SK-N-SH (cell line): ENCODE measurements at places on chromosomes 12 and 14. TPM values are rescaled to one million over a fixed set of nuclear protein-coding genes. Genes with fewer than 3 reads are reported as not detected.

Gene SERPINA9
- polyA plus RNA-seq = not detected in 2 replicates

DNA sequence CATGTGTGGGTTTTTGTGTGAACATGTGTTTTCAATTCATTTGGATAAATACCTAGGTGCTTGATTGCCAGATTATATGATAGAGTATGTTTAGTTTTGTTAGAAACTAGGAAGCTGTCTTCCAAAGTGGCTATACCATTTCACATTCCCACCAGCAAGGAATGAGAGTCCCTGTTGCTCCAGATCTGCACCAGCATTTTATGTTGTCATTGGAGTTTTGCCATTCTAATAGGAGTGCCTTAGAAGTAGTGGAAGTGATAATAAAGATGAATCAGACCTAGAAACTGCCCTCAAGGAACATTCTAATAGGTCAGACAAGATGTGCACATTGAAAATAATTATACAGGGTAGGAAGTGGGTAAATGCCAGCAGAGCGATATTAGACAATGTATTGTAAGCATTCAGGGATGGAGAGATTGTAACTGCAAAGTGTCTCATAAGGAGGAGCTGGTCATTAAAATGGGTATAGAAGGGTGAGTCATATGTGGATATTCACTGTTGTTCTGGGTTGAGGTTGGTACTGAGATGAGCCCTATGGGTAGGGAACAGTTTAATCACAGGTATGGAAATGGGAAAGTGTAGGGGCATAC is 71.4 kb downstream of the MNAT1 start:
- no peak overlapping the region for H3K4me3 ChIP-seq
- no peaks in the 10 kb centered on the region for H3K27me3 ChIP-seq
- H3K36me3 ChIP-seq = peaks cover 14% of the 10 kb centered on the region
- no peaks in the 10 kb centered on the region; the same call in 1 of the 2 replicates for H3K4me1 ChIP-seq

Gene SSPN
- 5.9 and 11.7 TPM in 2 replicates for polyA plus RNA-seq

DNA sequence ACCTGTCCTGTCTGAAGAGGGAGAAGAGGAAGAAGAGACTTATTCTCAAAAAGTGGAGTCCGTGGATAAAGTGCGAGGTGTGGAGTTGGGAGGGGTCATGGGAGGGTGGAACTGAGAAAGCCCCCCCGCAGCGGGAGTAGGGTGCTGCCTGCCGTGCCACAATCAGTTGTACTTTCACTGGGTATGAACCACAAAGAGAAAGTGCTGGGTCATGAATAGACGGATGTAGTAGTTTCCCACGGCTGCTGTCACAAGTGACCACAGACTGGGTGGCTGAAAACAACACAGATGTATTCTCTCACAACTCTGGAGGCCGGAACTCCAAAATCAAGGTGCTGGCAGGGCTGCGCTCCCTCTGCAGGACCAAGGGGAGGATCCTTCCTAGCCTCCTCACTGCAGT is 5.5 kb downstream of the DNAH10 start:
- no peak overlapping the region for H3K27ac ChIP-seq
- no peaks in the 10 kb centered on the region for H3K27me3 ChIP-seq
- DNase-seq = no peak
- no peaks in the 10 kb centered on the region for H3K36me3 ChIP-seq
- no peaks in the 10 kb centered on the region for H3K4me1 ChIP-seq

GRCh38 chr14:74517731-74518130 is 24.2 kb downstream of the ISCA2 start:
- peaks cover 53% of the 10 kb centered on the region; the same call in 1 of the 2 replicates for H3K36me3 ChIP-seq
- peaks cover 12% of the 10 kb centered on the region; the same call in 1 of the 2 replicates for H3K4me1 ChIP-seq
